ENCODE measurements at places on chromosomes 1 and 21.

DNA sequence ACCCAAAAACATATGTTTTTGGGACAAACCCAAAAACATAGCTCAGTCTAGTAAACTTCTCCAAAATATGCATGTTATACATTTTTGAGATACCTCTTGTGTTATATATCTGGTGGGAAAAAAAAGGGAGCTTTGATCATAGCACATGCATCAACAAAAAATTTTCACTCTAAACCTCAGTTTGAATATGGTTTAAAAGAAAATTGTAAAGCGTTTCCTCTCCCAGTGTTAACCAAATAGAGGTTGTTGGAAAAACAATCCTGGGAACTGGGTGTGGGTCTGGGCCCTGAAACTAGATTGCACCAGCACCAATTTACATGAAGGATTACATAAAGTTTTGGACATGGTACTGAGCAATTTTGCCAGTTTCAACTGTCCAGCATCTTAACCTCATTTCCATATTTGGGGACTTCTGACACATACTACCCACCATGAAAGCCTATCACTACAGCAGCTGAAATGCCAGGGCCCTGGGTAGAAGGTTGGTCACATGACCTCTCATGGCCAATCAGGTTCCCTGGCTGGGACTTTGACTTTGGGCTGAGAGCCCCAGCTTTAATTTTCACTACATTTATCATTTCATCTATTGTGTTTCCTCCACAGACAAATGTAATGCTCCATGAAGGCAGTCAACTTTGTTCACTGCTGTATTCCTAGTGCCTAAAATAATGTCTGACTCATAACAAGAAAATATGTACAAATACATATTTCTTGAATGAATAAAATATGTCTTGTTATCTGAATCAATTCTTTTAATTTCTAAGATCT, 150.7 kb downstream of the SETD4 start:
- DNase-seq, result no peak

DNA sequence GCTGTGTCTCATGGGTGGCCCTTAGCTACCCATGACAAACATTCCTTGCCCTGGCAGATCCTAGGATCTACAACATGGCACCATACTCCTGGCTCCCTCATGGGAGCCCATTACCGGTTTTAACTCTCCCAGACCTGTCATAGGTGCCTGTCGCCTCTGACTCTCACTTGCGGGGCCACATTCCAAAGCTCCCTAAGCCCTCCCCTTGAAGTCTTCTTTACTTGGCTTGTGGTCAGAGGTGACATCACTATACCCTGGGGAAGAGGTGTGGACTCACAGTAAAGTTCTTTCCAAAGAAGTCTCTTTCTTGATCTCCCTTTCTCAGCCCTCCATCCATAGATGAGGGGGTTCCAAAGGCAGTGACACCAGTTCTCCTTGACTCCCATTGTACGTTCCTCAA, 5.4 kb upstream of the SLAMF9 start:
- DNase-seq, result no peak

GRCh38 chr21:25425156-25425555, 182.1 kb downstream of the MRPL39 start:
- no peak for DNase-seq

DNA sequence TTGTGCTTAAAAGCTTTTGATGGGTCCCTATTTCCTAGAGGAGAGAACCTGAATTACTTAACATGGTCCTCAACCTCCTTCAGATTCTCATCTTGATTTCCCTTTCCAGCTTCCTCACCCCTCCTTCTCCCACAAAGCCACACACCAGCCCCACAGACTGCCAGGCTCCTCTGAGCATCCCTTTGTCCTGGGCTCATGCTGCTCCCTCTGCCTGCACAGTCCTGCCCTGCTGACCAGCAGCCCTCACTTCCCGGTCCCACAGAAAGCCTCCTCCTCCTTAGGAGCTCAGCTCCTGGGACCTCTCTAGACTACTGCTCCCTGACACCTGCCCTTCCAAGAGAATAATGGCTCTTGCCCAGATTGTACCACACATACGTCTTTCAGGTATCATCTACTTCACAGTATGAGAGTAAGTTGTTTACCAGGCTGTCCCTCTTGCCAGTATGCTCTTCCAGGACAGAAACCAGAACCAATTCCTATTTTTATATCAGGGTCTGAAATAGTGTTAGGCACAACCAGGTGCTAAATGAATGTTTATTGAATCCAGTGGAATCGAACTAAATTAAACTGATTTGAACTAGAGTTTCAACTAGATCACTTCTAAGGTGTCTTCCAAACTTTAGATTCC, 373.4 kb downstream of the LMX1A start:
- no peak for DNase-seq

DNA sequence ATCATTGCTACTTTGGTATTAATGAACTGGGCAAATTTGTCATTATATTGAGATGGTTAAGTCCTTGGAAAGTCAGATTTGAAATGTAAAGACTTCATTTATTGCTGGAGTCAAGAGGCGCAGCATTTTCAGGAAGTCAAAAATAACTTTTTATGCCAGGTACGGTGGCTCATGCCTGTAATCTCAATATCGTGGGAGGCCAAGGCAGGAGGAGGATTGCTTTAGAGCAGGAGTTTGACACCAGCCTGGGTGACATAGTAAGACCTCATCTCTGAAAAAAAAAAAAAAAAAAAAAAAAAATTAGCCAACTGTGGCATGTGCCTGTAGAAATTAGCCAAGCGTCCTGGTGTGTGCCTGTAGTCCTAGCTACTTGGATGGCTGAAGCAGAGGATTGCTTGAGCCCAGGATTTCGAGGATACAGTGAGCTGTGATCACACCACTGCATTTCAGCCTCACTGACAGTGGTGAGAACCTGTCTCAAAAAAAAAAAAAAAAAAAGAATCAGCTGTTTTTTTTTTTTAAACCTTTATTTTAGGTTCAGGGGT, 5.5 kb downstream of the HIPK1 start:
- peak; percentile 30 for DNase-seq

- DNase-seq, result no peak
These were observed 64.5 kb upstream of the SCCPDH start for GRCh38 chr1:246659594-246660140.

- peak; percentile 93 for DNase-seq
These were observed 14.8 kb downstream of the IL6R start for GRCh38 chr1:154419620-154420571.

GRCh38 chr1:87213135-87213515, 115.6 kb upstream of the LMO4 start:
- no peak for DNase-seq

DNA sequence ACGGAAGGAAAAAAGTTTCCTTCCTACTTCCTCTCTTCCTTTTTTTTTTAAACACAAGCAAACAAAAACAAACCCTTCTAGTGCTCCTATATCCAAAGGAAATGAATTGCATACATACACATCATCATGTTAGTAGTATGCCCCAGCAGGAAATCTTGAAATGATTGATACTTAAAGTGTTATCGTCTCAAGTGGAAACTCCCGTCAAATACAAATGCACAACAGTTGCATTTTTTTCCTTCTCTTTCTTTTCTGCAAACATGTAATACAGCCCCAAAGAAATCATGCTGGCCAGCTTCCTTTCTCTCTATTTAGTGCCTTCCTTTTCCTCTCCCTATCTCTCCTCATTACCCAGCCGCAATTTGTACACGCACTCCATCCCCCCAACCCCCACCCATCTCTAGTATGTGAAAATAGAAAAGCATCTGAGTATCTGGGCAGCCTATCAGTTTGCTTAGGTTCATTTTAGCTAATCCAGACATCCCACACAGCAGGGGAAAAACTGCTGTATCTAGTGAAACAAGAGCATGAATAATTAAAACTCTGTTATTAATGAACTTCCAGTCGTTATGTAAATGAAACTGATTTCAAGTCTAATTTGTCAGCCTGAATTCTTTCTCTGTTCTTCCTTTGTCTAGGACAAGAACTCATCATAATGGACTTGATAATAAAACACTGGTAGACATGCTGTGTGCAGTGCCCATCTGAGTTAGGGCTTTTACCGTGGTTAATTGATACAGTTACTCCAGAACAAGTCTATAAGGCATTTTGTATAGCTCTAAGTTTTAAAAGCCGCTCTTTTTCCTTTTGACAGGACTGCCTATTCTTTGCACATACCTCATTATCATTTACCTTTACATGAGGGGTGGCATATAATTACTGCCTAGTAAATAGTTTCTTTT, 336.5 kb upstream of the ADGRL2 start:
- no peak for DNase-seq

- no peak for DNase-seq
These were observed 46.2 kb downstream of the DISP3 start for GRCh38 chr1:11525151-11525505.

DNA sequence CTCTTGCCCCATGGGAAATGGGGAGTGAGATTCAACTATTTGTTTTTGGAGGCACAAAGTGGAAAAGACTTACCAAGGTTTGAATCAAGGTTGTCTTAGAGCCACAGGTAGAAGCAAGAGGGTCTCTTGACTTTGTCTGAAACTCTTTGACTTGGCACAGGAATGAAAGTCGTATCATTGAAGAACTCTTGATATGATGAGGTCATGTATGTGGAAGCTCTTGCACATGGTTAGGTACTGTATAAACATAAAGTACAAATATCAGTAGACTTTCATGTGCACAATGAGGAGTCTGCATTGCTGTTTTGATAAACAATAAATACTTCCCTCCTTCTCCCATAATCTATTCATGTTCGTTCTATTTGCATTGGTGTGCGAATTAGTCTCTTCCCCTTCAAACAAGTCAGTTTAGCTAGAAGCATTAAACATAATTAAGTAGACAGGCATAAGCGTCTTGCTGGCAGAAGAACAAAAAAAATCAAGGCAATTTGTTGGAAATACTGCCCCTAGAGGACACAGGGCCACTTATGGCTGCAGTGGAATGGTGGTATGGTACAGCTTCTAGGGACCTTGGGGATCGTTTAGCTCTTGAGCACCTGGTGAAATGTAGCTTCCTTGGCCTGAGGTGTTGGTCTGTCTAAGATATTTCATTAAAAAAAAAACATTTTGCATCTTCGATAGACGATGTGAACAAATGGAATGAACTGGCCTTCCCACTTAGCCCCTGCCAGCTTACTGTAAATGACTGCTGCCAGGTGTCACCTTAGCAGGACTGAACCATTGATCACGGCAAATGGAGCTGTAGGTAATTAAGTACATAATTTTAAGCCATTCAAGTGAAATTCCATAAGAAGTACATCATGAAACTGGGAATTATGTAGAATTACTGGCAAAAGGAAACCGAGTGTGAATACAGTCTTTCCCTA, 218.0 kb upstream of the GALNT2 start:
- peak; percentile 9 for DNase-seq

GRCh38 chr1:7438921-7439655, 332.0 kb upstream of the VAMP3 start:
- DNase-seq, result no peak

- peak; percentile 32 for DNase-seq
These were observed 114.0 kb upstream of the RAB4A start for GRCh38 chr1:229156872-229157271.

DNA sequence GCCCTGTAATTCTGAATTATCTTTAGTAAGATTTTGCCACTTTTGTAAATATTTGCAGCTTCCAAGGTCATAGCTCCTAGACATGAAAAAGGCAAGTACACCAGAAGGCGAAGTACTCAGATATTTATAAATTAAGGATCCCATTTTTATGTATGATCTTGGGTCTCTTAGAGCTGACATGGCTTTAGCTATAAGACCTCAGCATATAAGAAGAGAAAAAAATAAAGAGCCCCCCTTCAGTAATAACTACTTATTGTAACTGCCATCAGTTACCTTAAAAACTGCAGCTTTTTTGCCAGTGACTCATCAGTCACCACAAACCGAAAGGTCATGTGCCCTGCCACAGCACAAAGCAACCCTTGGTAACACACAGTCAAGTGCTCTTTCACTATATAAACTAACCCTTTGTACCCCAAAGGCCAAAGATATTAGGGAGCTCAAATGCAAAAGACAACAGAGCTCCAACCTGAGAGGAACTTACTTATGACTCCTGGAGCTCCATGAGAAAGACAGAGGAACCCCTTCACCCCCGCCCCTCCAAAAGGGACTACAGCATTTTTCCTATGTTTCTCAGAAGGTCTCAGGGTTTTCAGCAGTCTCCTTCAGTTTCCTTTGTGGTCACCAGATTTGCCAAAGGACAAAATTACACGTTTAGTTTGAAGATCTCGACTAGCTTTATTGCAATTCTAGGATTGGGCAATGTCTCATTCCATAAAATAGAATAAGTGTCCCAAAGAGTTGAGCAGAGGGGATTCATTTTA, 219.8 kb upstream of the DUSP10 start:
- peak; percentile 80 for DNase-seq

DNA sequence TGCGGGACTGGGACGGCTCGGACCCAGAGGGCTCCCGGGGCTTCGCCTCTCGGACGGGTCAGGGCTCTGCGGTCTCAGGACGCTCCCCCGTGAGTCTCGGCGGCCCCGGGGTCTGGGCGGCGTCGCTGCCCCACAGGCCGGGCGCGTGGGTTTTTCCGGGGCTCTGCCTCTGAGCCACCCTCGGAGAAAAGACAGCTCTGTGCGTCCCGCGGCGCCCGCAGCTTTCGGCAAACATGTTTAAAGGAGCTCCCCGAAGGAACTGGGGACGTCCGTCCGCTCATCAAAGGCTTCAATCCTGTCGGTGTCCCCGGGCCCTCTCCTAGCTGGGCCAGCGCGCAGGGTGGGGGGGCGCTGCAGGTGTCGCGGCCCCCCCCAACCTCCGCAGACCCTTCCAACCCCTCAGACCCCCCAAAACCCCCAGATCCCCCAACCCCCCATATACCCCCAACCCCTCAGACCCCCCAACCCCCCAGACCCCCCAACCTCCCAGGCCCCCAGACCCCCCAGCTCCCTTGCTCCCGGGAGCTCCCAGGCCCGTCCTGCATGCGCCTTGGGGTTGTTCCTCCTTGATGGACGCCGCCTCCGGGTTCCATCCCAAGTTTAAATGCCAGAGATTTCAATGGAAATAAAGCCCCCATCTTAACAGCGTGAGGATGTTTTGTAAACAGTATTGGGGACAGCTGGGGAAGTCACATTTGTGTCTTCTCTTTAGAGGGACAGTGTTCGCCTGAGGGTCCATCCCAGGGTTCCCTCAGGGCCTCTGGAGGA, 996 bp upstream of the C1orf159 start:
- DNase-seq, result peak; percentile 14

DNA sequence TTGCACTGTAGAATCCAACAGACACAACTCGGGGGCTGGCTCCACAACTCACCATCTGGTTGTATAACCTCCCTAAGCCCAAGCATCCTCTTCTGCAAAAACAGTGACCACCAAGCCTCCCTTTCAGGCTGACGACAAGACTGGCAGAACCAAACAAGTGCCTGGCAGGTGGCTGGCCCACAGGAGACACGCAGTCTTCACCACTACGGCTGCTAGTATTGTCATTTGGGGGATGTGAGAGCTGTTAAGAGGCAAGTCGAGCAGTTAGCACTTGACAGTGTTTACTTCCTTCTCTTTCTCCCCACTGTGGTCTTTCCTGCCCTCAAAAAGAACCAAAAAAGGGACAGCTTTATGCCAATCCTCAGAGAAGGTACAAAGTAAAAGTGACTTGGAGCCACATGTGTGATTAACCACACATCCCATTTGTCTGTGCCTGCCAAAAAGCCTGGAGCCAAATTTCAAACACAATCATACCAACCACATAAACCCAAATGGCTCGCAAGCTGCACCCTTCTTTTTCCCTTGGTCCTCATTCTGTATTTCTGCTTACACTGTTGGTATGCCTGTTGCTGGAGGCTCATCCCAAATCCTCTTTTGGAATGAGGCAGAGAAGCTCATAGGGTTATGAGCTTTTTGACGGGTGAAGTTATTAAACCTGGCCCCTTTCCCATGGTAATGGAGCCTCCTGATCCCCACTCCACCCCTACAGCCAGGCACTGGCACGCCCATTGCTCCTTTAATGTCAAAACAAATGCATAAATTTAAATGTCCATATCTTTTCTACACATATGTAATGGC, 94.1 kb downstream of the TGFBR3 start:
- no peak for DNase-seq

Measured in suppressor macrophage (primary cell).